ENCODE measurements at places on chromosomes 11 and 22.

GRCh38 chr11:96203567-96204365 lies 139.2 kb downstream of the MAML2 start:
- no peak for DNase-seq

- DNase-seq = no peak
Measured at GRCh38 chr11:19055016-19055415, 5.5 kb downstream of the MRGPRX2 start.

DNA sequence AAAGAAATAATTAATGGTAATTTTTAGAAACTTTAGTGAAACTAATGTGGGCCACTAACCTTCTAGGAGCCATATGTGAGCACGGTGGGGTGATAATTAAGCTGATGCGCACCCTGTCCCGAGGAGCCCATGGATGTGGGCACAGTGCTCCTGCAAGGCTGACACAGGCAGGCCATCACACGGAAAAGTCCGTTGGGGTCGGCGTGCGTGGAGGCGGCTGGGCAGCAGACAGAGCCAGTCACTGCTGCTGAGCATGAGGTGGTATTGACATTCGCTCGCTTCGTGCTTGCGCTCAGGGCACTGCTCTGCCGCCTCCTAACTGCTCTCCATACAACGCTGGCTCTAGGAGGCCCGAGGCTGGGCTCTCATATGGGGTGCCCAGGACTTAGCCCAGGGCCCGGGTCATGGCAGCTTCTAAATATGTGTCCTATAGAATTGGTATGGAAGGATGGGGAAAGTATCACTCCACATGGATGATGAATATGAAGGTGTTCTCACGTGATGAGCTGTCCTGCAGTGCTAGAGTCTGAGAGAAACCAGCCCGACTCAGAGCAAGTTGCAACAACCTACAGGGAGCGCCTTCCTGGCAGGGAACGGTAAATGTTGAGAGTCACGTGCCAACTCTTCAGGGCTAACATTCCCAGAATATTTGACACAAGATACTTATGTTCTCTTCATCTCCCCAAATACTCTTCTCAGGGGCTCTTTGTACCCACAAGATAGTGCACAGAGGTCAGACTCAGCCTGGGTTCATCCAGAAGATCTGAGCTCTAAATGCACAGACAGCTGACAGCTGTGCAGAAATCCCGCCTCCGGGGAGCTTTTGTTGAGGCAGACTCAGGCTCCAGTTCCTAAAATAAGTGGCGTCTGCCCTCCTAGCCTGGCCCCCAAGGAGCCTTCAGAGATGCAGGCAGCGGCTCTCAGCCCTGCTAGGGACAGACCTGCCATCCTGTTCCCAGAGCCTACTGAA lies 50.6 kb upstream of the ARFGAP3 start:
- no peak for DNase-seq

GRCh38 chr22:32760396-32760795 lies 41.1 kb upstream of the TIMP3 start:
- DNase-seq = no peak

DNA sequence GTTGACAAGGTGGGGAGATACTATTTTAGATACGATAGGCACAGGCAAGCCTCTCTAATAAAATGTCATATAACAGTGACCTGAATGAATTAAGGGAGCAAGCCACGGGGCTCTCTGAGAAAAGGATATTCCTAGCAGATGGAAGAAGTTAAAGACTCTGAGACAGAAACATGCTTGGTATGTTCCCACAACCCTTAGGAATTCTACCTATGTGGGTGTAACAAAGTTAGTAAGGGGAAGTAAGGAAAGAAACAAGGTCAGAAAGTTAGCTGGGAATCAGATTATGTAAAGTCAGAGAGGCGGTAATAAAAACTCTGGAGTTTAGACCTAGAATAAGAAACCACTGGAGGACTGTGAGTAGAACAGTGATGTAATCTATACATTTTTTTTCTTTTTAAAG lies 59.7 kb upstream of the GDPD4 start:
- DNase-seq = no peak

DNA sequence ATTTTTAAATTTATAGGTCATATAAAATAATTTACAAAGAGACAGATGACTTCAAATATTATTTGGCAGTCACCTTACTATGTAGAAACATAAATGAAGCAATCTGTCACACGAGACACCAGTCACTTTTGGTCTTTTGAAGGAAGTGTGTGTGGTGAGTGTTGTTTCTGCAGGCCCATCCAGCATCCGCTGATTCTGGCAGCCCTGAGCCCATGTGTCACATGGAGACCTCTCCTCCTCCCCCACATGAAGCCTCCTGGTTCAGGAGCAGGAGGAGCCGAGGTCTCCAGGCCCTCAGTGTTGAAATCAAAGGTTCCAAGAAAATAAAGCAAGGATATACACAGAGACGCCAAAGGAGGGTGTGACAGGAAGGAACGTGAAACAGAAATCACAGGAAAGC lies 60.1 kb downstream of the ARFGAP3 start:
- no peak for DNase-seq

- no peak for DNase-seq
Measured at GRCh38 chr11:110777775-110778174, 65.5 kb upstream of the ARHGAP20 start.

GRCh38 chr11:25727944-25728343 lies 604.0 kb upstream of the ANO3 start:
- DNase-seq = no peak

GRCh38 chr11:132504501-132505041 lies 1027.7 kb downstream of the OPCML start:
- no peak for DNase-seq

DNA sequence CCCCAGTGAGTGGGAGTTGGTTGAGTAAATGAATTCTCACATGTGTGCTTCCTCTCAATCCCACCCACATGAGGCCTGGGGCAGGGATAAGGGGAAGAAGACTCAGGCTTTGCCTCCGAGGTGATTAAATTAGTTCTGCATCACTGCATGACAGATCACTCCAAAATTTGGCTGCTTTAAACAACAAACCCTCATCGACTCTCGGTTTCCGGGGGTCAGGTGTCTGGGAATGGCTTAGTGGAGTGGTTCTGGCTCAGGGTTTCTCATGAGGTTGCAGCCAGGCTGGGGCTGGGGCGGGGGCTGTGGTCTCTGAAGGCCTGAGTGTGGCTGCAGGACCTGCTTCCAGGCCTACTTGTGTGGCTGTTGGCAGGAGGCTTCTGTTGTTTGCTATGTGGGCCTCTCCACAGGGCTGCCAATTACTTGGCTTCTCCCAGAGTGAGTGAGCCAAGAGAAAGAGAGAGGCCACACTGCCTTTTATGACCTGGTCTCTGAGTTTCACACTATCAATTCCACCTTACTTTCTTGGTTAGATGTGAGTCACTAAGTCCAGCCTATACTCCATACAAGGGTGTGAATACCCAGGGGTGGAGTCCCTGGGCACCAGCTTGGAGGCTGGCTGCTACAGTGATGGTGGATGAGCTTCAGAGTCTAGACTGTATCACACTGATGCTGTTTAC lies 15.9 kb downstream of the MOGAT2 start:
- no peak for DNase-seq

GRCh38 chr22:44625981-44626687 lies 75.9 kb upstream of the PRR5 start:
- DNase-seq = peak; percentile 47

- DNase-seq = peak; percentile 39
Measured at GRCh38 chr11:1837171-1838076, 1.4 kb upstream of the TNNI2 start.

- no peak for DNase-seq
Measured at GRCh38 chr11:66325263-66325671, 8.4 kb upstream of the CD248 start.

GRCh38 chr11:88117281-88117858 lies 57.9 kb downstream of the RAB38 start:
- DNase-seq = no peak

DNA sequence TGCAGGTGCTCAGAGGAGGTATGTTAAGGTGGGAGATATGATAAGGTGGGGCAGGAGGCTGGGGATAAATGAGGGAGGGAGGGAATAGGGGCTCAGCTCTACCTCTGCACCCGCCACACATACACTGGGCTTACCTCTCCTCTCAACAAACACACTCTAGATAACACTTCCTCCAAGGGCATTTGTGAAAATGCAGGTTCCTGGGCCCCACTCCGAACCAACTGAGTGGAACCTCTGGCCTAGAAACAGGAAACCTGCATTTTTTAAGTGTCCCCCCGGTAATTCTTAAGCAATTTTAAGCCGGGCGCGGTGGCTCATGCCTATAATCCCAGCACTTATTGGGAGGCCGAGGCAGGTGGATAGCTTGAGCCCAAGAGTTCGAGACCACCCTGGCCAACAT lies 46.5 kb upstream of the CD5 start:
- DNase-seq = no peak

DNA sequence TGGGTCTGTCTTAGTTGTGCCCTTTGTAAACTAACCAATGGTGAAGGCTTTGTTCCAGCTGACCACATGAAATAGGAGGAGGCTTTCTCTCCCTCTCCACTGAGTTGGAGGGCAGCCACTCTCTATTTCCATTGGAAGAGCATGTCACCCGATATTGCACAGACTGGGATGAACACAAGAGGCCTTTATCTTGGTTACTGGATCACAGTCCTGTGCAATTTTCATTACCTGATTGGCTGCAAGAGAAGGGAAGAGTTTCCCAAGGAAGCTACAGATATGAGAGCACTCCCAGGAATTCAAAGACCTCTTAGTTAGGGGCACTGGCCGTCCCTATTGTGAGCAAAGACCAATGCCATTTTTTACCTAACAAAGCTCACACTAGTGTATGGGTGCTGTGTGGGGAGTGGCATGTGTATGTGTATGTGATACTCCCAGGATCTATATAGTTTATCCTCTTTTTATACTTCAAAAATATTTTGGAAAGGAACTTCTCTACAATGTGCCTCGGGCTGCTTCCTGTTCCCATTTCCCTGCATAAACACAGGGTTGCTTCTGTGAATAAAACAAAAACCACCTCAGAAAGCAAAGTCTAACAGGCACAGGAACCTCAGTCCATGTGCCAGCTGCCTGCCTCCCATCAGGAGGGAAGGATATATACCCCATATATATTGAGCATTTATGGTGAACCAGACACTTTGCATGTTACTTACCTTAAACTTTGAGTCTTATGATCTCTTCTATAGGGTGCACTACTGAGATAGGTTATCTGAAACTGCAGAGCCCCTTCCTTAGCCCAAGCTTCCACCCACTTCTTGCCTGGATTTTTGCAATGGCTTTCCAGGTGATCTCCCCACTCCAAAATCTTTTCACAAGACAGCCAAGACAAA lies 126.5 kb downstream of the RASSF10 start:
- no peak for DNase-seq

DNA sequence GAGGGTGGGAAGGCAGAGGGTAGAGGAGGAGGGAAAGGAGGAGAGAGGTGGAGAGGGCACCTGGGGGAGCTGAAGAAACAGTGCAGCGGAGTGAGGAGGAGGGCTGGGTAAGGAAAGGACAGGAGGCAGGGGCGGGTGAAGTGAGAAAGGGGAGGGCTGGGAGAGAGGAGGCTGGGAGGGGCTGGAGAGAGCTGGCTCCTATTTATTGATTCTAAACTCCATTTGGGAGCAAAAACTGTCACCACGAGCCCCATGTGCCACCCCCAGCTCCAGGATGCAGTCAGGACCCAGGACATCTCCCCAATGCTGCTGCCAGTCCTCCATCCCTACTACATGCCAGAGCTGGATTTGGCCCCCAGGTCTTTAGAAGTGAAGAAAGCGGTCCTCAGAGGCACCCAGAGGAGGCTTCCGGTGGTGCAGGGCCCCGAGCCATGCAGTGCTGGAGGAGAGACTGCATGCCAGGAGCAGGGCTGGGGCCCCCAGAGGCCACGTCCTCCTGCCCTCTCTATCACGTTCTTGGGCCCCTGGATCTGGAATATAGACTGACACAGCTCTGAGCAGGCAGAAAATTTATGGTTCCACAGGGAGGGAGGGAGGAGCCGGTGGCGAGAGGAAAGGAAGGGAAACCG lies 53.7 kb downstream of the SLC22A12 start:
- no peak for DNase-seq

GRCh38 chr22:17988800-17989513 lies 35.4 kb downstream of the MICAL3 start:
- no peak for DNase-seq

DNA sequence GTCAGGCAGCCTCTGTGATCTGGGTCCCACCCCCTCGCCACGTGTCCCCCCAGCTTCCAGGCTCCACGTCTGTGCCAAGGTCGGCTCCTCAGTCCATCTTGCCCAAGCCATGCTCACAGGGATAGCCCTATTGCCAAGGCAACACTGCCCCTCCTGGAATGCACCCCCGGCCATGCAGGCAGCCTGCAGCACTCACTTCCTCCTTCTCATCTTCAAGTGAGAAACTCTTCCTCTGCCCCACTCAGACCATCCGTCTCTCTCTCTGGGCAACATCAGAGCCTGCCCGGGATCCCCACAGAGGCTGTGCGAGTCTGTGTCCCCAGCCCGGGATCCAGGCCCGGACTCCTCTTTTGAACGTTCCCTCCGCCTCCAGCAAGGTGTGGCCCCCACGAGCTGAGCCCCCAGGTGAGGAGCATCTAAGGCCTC lies 852.3 kb downstream of the BRD1 start:
- no peak for DNase-seq

DNA sequence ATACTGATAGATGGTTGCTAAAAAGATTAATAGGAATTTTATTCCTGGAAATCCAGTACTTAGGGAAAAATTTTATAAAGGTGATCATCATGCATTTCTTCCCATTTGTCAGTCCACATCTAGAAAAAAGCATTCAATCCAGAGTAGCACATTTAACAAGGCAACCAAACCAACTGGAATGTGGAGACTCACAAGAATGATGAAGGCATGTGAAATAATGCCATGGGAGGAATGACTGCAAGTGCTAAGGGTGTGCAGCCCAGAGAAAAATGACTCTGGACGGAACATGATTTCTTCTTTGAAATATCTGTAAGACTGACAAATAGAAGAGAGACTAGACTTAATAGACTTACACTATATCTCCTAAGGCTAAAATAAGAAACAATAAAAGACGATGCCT lies 33.8 kb downstream of the BLID start:
- no peak for DNase-seq

- no peak for DNase-seq
Measured at GRCh38 chr11:85749287-85749834, 61.6 kb downstream of the SYTL2 start.

DNA sequence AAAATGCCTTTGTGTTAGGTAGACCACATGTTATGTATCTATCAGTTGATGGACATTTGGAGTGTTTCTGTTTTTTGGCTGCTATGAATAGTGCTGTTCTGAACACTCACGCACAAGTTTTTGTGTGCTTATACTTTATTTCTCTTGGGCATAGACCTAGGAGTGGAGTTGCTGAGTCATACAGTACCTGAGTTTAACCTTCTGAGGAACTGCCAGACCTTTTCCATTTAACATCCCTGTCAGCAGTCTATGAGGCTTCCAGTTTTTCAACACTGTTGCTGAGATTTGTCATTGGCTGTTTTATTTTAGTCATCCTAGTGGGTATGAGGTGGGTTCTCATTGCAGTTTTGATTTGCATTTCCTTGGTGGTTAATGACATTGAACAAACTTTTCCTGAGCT lies 4.4 kb downstream of the CTTN start:
- no peak for DNase-seq

- DNase-seq = no peak
Measured at GRCh38 chr11:77762426-77762825, 58.1 kb downstream of the RSF1 start.
